ENCODE measurements at places on chromosomes 11 and 22.

DNA sequence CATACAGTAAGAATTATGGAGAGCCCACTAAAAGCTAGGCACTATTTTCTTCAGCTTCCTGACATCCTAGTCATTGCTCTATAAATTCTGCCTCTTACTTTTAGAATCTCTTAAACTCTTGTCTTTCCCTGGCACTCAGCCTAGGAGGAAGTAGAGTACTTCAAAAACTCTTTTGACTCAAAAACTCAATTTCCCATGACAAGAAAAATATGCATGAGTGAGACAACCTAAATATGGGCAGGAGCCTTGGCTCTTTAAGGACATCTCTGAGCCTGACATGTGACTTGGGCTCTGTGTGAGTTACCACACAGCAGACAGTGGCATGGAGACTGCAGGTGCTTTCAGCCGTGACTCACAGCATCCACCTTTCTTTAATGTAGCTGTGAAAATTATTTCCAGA lies 97.5 kb upstream of the CCDC179 start:
- no peak for DNase-seq

DNA sequence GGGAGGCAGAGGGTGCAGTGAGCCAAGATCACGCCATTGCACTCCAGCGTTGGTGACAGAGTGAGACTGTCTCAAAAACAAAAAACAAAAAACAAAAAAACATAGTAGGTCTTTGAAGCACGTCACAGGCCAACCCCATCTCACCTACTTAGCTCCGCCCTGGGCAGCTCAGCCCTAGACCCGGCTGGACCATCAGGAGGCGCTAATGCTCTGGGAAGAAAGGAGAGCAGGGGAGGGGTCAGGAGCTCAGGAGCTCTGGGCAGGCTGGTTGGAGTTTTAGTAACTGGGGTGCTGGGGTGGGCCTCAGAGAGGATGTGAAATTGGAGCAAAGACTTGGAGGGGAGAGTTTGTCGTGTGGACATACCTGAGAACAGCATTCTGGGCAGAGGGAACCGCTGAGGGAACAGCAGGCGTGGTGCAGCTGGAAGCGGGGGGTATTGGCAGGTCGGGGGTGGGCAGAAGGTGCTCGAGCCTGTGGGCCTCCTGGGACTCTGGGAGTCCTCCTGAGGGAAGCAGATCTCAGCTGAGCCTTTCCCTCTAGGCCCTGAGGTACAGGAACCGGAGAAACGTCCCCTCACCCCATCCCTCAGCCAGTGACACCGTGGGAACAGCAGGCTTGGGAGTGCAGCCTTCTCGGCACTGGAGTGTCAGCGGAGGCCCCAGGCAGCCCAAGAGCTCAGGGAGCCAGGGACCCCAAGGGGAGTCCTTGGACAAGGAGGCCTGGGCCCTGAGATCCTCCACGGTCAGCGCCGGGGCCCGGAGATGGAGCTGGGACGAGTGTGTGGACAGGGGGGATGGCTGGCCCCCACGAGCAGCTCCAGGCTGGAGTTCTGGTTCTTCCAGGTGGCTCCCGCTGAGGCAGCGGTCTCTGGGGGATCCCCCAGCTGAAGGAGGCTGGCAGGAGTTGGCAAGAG lies 2.2 kb upstream of the RPS6KA4 start:
- peak; percentile 47 for DNase-seq

GRCh38 chr11:11966826-11967668 lies 41.4 kb downstream of the DKK3 start:
- peak; percentile 49 for DNase-seq

- DNase-seq, result no peak
Observed at GRCh38 chr11:122747351-122747781, 90.9 kb upstream of the CRTAM start.

DNA sequence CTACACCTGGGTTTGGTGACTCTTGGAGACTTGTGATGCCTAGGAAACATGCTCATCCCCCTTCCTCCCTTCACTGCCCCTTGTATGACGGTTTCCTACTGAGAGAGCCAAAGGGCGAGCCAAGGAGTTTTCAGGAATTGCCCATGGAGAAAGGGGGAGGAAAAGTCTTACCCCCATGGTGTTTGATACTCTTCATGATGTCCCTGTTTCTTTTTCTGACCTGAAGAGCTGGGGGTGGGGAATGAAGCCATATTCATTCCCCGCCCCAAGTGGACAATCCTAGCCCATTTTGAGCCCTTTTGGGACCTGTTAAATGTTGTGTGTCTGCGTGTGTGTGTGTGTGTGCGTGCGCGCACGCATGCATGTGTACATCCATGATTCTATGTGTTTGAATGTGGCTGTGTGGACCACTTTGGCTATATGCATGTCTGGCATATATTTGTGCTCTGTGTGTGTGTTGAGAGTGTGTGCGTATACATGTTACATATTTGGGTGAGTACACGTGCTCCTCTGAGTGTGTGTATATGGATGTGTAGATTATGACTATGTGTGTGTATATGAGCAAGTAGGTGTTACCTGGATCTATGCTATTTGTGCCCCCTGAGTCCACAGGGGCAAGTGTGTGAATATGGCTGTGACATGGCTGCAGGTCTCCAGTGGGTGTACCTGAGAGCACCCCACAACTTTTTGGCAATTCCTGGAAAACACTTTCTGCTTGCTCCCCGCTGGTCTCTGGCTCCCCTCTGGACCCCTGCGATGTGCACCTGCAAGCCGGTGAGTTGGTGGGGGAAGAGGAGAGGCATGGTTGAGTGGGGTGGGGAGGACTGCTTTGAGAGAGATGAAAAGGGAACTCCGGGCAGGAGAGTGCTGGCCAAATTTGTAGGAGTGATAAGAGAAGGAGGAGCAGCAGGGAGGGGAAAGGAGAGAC lies 24.6 kb downstream of the OTOG start:
- DNase-seq, result peak; percentile 38

DNA sequence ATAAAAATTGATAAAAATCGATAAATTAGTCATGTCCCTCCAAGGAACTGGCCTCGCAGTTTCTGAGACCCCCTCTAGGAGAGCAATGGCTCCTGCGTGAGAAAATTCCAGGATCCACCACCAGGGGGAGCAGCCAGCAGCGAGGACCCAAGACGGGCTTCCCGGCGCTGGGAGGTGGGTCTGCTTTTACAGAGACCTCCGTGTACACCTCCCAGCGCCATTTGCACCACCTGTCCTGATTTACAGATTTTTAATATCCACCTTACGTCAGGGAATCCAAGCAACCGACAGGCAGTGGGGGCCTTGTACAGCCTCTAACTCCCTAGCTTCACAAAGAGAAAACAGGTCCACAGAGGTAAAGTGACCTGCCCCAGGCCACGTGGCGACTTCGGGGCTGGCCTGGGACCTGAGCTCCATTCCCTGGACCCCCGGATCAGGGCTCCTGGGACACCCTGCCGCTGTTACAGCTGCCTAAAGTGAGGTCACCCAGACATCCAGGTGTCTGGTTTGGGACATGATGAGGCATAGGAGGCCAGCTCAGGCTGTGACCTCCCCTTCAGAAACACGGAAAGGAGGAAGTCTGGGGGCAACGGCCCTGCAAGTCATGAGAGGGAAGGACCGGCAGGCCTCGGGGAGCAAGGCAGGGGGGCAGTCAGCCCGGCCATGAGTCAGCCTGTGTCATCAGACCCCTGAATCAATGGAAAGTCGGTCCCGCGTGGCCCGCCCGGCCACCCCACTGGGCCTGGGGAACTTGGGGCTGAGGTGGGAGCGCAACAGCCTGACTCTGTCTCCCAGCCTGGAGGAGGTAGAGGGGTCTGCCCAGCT lies 3.5 kb downstream of the OSM start:
- peak; percentile 77 for DNase-seq

GRCh38 chr11:93528757-93529645 lies 14.2 kb downstream of the SMCO4 start:
- DNase-seq, result no peak

- peak; percentile 69 for DNase-seq
Observed at GRCh38 chr11:46537537-46538295, 56.1 kb downstream of the AMBRA1 start.

DNA sequence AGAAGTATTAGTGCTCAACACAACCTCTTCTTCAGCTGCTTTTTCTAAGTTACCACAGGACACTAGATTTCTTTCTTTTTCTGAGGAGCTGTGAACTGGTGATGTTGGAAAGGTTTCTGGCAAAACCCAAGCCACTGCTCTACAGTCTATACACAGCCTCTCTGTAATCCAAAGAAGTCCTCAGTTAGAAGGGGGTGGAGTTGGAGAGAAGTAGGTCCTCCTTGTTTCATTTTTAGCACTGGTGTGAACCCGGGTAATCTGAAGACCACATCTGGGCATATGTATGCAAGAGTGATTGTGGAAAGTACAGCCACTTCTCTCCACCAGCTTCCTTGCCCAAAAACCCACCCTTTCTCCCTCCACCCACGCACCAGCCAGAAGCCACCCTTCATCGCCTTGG lies 1168.1 kb downstream of the LRRC4C start:
- DNase-seq, result no peak

- peak; percentile 33 for DNase-seq
Observed at GRCh38 chr11:104946907-104947306, 21.5 kb downstream of the CASP4 start.

- peak; percentile 5 for DNase-seq
Observed at GRCh38 chr22:49405590-49405989, 422.1 kb downstream of the BRD1 start.

DNA sequence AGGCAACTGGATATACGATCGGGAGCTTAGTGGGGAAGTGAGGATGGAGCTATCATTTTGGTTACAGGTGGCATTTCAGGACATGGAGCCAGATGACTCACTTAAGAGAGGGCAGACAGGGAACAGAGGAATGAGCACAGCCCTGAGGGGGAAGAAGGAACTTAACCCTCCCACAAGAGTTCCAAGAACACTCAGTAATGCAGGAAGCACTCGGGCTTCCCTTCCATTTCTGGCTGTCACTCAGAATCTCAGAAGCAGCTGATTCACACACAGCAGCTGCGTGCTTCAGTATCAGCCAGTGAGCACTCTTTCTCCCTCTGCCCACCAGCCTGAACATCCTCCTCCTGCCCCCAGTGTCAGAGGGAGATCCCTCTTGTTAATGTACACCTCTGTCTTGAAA lies 34.8 kb downstream of the EFCAB6 start:
- DNase-seq, result no peak

GRCh38 chr22:36467042-36467810 lies 14.2 kb downstream of the TXN2 start:
- peak; percentile 88 for DNase-seq

- DNase-seq, result no peak
Observed at GRCh38 chr22:37094239-37094638, 15.3 kb downstream of the TMPRSS6 start.

- DNase-seq, result no peak
Observed at GRCh38 chr11:11391169-11391568, 38.1 kb upstream of the CSNK2A3 start.

- no peak for DNase-seq
Observed at GRCh38 chr11:34960277-34960676, 43.9 kb downstream of the PDHX start.

DNA sequence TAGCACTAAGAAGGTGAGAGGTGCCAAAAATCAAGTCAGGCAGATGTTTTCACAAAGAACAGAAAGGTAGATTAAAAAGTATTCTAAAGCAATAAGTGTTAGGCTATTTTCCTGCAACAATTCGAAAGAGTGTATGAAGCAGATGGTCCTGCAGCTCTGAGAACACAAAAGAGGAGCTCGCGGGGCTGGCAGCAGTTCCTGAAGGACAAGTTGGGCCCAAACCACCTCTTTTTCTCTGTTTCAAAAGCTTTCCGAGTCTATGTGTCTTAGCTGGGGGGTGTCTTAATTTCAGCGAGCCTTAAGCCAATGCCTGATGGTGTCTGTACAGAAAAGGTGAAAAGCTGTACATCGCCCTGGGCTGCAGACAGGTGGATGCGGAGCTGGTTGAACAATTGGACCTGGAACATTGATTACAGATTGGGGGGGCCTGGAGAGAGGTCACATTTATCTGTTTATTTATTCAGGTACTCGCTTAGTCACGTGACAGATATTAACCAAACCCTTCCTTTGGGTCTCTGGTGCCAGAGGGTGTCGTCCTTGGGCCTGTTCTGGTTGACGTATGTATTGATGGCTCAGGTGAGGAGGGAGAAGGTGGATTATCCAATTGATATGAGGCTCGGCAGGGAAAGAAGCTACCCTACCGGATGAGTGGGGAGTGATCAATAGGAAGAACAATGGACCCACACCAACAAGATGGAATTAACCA lies 24.7 kb downstream of the GRIK4 start:
- no peak for DNase-seq

DNA sequence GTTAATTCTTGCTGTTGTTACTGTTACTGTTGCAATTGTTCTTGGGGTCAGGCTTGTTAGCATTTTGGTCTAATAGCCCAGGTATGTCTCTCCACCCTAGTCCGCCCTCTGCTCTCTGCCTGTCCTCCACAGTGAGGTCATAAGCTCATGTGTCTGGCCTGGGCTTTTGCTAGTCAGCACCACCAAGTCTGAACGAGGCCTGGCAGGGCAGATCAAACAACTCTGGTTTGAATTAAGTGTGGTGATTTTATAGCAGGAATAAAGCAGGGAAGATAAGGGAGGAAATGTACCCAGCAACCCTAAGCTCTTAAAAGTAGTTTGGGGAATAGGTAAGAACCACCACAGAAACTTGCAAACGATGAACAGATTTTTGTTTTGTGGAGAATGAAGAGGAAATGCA lies 98.7 kb downstream of the ABTB2 start:
- no peak for DNase-seq

DNA sequence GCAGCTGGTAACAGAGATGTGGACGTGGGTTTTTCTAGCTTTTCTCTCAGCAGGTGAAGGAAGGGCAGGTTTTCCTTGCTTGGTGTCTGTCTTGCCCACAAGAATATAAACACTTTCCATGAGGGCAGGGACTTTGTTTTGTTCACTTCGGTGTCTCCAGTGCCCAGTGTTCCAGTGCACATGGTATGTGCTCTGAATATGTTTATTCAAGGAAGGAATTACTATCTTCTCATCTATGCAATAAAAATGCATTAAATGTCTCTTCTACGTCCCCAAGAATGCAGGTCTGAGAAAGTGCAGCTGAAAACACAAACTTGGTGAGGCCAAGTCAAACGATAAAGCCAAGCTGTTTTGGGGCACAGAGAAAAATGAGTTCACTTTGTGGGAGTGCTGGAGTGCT lies 56.3 kb upstream of the PLET1 start:
- DNase-seq, result peak; percentile 14

- DNase-seq, result no peak
Observed at GRCh38 chr22:19802894-19803735, 42.5 kb downstream of the TBX1 start.

DNA sequence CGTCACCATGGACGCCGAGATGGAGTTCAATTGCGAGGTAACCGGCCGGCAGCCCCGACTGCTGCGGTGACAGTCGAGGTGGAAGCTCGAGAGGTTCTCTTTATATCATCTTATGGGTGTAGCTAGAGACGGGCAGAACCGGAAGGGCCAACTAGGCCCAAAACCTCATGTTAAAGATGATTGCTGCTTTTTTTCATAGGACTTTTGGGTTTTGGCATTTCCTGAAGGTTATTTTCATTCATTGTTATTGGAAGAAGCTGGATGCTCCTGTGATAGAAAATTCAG lies 585 bp downstream of the NF2 start:
- no peak for DNase-seq

DNA sequence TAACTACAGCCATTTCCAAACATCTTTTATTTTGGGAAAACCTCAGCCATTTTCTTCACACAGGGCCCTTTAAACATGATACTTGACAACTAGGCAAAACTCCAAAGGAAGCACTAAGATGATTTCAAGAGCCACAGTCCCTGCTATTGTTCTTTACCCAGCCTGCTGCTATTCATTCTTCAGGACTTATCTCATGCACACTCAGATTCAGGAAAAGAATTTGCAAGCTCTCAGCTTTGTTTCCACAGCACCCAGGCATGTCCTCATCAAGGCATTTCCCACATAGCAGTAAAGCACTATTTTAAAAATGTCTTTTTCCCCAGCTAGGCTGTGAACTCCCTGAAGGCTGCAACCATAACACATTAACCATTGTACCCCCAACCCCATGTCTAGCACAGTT lies 609.3 kb upstream of the CCDC90B start:
- DNase-seq, result no peak

Data from SJSA1 (cell line).